ENCODE measurements at places on chromosomes 4 and X. TPM values are rescaled to one million over a fixed set of nuclear protein-coding genes. Genes with fewer than 3 reads are reported as not detected.

The XG gene
- total RNA-seq, result 0.60 TPM

The FAM47E gene
- total RNA-seq, result under 0.01 TPM

The TECRL gene
- total RNA-seq, result not detected

The COX7B2 gene
- total RNA-seq, result not detected

The GAGE12H gene
- total RNA-seq, result not detected

The POF1B gene
- total RNA-seq, result 0.40 TPM

The CLCN5 gene
- total RNA-seq, result 12.6 TPM

The TXK gene
- 0.04 TPM for total RNA-seq

The MAML3 gene
- 9.5 TPM for total RNA-seq

The GLUD2 gene
- 3.7 TPM for total RNA-seq

The USP26 gene
- total RNA-seq, result not detected

The MORC4 gene
- total RNA-seq, result 21.2 TPM

The HSFX3 gene
- not detected for total RNA-seq

The CABS1 gene
- total RNA-seq, result not detected

The BEND4 gene
- total RNA-seq, result 0.13 TPM

The SLC38A5 gene
- 88.9 TPM for total RNA-seq

The RASSF6 gene
- not detected for total RNA-seq

The DHRSX gene
- 18.3 TPM for total RNA-seq

The MAGIX gene
- 0.59 TPM for total RNA-seq

The ARHGEF6 gene
- 8.2 TPM for total RNA-seq

The MMRN1 gene
- total RNA-seq, result 1,534 TPM

The ABHD18 gene
- total RNA-seq, result 7.3 TPM

The GAGE2A gene
- total RNA-seq, result not detected

The RTL5 gene
- 0.53 TPM for total RNA-seq

The BEX4 gene
- 20.6 TPM for total RNA-seq

The RGN gene
- 0.56 TPM for total RNA-seq

The AR gene
- 11.4 TPM for total RNA-seq

The DIPK2B gene
- 3.6 TPM for total RNA-seq

The MAEA gene
- total RNA-seq, result 57.1 TPM

The UGT8 gene
- total RNA-seq, result not detected

The ARR3 gene
- not detected for total RNA-seq

The P2RY10 gene
- total RNA-seq, result not detected

The AMOT gene
- 4.8 TPM for total RNA-seq

The PAK3 gene
- 1.5 TPM for total RNA-seq

The LRRC66 gene
- total RNA-seq, result 0.13 TPM

The ATP11C gene
- total RNA-seq, result 72.7 TPM

The FAM47C gene
- not detected for total RNA-seq

The PCDH19 gene
- total RNA-seq, result 0.33 TPM

The C4orf36 gene
- total RNA-seq, result 0.40 TPM

Measured in pulmonary artery endothelial cell (primary cell).